ENCODE measurements at places on chromosomes 1 and 21.

GRCh38 chr1:18902523-18903290, at the start of gene ALDH4A1:
ALDH4A1 (minus strand) TSS chr1:18902555; CDS start chr1:18902523, 32 bp downstream.
- DNase-seq = peak; percentile 96

- no peak for DNase-seq
Observed at GRCh38 chr1:10588640-10589039, 113.9 kb downstream of the PEX14 start.

- DNase-seq = no peak
Observed at GRCh38 chr1:119859647-119860046, 36.7 kb downstream of the ADAM30 start.

- no peak for DNase-seq
Observed at GRCh38 chr1:113980110-113980509, 836 bp downstream of the OLFML3 start.

DNA sequence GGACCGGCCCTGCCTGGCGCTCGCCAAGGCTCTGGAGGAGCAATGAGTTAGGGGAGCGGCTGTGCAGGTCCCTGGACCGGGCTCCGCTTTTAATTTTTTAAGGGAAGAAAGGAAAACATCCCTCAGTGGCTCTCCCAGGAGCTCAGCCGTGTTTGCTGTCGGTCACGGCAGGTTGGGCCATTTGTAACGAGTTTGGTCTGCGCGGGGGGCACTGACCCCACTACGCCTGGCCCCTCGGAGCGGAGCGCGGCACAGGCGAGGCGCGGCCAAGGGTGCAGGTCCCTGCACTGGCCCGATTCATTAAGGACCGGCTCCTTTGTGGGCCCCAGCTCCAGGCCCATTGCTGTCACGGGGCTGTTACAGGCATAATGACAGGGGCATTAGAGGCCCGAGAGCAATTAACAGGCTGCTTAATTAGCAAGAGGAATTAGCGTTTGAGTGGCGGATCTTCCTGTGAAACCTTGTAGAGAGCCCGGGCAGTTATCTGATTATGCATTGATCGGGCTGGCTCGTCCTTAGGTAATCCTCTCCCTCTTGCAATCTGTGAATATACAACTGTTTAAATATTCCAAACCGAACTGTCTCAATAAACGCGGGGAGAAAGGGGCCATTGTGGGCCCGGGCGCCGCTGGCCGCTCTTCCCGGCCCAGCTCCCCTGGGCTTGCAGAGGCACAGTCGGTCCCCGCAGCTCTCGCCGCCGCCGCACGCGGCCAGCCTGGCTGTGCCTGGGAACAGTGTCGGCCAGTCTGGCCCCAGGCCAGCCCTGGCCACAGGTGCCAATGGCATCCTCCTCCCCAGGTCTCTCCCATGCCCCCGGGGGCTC, 56.8 kb downstream of the PRDM16 start:
- no peak for DNase-seq

- no peak for DNase-seq
Observed at GRCh38 chr1:67752306-67752705, 67.3 kb downstream of the GADD45A start.

DNA sequence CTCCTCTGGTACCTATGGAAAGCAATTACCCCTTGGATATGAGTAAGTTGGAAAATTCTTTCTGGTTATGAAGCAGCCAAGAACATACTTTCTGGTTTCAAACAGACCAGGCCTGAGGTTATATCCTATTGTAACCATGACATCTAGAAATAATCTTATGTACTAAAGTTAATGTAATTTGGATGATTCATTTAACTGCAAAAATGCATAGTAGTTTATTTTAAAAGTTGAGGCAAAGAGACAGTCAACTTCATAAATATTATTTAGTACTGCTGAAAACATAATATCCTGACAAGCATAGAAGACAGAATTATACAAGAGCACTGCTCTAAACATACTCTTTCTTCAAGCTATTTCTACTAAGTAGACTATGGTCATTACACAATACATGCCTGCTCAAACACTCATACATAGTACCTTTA, 25.5 kb downstream of the ODF2L start:
- no peak for DNase-seq

DNA sequence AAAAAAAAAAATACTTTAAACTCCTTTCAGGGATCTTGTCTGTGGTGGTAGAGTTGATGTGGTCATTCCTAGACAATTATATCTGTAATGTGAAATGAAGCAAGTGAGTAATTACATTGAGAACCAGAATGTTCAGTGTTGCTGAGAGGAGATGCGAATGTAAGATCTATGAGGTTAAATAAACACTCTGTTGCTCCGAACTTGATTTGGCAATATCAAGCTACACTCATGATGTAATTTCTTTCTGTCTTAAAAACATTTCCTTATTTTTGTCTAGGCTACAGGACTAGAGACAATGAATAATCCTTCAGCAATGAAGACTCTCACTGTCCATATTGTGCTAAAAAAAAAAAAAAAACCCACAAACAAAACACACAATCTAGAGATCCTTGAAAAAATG, 63.1 kb upstream of the IGSF5 start:
- DNase-seq = no peak

- DNase-seq = no peak
Observed at GRCh38 chr1:68301471-68302001, 69.2 kb upstream of the WLS start.

DNA sequence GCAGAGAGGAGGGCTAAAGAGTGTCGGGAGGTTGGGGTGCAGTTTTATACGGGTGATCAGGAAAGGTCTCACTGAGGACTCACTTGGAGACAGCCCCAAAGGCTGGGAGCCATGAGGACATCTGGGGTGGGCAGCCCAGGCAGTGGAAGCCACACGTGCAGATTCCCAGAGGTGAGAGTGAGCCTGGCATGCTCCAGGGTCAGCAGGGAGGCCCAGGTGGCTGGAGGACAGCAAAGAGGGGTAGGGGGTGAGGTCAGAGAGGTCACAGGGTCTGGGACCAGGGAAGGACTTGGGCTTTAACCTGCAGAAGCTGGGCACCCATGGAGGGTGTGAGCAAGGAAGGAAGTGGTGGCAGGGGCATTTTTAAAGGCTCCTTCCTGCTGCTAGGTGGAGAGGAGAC, 481.7 kb downstream of the MATN1 start:
- no peak for DNase-seq

DNA sequence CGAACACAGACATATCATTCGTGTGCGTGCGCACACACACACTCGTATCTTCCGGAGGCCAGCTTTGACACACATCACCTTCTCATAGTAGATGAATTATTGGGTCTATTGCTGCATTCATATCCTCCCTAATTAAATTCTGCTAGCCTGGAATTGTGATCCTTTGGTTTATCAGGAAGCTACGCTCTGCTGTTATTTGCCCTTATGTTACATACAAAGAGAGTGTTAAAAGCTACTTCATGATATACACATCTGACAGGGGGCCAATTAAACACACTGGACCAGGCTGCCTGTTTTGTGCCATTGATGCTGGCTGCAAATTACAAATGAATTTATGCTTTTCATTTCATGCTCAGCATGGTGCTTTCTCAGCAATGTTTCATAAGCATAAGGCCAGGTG, 252.0 kb downstream of the RHOU start:
- DNase-seq = no peak

- no peak for DNase-seq
Observed at GRCh38 chr21:45032977-45033710, 41.2 kb upstream of the ADARB1 start.

Measured in DMS153 (cell line).